ENCODE measurements at places on chromosomes 13 and 19. TPM values are rescaled to one million over a fixed set of nuclear protein-coding genes. Genes with fewer than 3 reads are reported as not detected.

Gene TNFSF11
- total RNA-seq: 0.12 TPM

Gene RASGRP4
- total RNA-seq: 2.7 TPM

Gene KLK11
- total RNA-seq: not detected

Gene KLK12
- not detected for total RNA-seq

Gene CTU1
- total RNA-seq: 6.5 TPM

Gene CYP4F8
- total RNA-seq: not detected

Gene CLDN10
- 94.9 TPM for total RNA-seq

Gene DENND1C
- total RNA-seq: 2.2 TPM

Gene ZNF556
- 9.3 TPM for total RNA-seq

Gene CYP2A7
- total RNA-seq: not detected

Gene NHLRC3
- 37.8 TPM for total RNA-seq

Gene HRC
- total RNA-seq: 28.8 TPM

Gene MRPL34
- total RNA-seq: 42.7 TPM

Gene MAMSTR
- 8.9 TPM for total RNA-seq

Gene CASP14
- total RNA-seq: 0.12 TPM

All from metanephros (tissue), 2 donors.